ENCODE measurements at places on chromosomes 2 and 18. TPM values are rescaled to one million over a fixed set of nuclear protein-coding genes. Genes with fewer than 3 reads are reported as not detected.

DNA sequence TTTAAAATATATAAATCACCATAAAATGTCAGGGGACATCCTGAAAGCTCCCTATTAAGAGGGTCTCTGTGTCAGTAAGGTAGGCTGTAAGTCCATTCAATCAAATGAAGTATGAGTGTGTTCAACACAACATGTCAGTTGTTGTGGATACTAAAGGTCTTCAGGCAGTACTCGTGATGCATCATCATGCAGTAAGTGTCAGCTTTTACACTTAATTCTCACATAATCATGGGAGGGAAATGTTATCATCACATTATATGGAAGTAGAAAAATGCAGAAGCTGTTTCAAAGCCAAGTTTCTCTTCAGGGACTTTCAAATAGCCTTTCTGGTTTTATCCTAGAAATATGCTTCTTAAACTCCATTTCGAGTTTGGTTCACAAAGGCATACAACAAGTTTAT is 477.1 kb upstream of the ID2 start:
- DNase-seq = no peak

Gene PDCD1
- total RNA-seq = not detected

DNA sequence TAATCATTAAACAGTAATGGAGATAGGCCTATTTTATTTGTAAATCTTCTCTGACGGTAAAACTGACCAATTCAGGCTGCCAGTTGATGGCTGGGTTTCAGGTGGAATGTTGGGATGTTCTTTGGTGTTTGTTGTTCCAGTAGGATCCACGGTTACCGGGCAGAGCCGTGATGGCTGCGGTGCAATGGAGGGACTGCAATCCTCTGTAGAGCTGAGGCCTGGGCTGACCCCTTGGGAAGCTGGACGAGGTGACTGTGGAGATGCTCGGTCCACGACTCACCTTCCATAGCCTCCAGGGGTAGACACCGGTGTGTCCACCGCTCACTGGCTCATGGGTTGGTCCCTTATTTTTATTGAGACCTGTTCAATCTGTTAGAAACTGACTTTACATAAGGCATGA is 42.5 kb downstream of the ZNF519 start:
- no peak for DNase-seq

- peak; percentile 35 for DNase-seq
Measured at GRCh38 chr2:127084611-127085316, 22.2 kb downstream of the BIN1 start.

DNA sequence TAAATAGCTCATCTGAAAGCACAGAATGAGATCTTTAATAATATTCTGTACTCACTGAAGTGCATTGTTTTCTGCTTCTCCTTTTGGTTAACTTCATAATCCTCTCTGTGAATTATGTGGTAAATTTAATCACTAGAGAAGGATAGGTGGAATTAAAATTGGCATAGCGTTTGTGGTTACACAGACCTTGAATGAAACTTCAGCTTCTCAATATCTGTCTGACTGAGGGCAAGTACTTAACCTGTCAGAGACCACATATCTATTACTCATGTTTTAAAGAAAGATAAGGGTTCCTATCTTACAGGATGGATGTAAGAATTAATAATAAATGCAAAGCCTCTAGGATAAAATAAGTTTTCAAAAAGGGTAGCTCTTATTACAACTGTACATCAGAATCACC is 861.8 kb downstream of the TRIB2 start:
- DNase-seq = no peak

DNA sequence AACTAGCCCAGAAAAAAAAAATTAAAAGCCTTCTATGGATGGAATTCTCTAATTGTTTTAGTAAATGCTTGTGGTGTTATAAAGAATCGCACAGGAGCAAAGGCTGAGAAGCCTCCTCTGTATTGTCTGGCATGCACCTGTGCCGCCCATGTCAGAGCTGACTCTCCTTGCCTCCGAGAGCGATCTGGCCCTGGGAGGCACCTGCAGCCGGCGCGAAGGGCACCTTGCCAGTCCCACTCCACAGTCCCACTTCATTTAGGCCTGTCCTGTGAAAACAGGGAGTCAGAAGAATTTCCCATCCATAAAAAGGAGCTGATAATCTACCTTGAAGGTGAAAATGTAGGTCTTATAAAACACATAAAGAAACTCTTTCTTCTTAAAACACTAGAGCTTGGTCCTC is 170.9 kb upstream of the PXDN start:
- no peak for DNase-seq

DNA sequence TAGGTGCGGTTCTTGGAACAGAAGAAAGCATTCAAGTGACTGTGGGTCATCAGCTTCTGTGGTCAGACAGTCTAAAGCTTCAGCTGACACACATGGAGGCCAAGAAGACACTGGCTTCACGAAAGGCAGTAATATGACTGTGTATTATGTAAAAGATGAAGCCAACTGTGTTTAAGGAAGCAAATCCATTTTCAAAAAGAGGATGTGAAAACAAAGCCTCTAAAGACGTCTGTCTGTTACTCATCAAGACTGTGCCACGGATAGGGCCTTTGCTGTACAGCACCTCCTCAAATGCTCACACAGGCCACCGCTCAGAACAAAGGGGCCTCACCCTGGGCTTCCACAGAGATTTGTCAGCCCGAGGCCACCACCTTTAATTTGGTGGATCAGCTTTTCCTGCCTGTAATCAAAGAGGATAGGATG is 21.1 kb upstream of the TMEM163 start:
- DNase-seq = peak; percentile 61

Gene PLA2R1
- 1.4 TPM for total RNA-seq

Gene RIT2
- total RNA-seq = not detected

Gene CYP27A1
- total RNA-seq = 0.80 TPM

Measured in Daoy (cell line).